ENCODE measurements at places on chromosomes 16 and 17.

DNA sequence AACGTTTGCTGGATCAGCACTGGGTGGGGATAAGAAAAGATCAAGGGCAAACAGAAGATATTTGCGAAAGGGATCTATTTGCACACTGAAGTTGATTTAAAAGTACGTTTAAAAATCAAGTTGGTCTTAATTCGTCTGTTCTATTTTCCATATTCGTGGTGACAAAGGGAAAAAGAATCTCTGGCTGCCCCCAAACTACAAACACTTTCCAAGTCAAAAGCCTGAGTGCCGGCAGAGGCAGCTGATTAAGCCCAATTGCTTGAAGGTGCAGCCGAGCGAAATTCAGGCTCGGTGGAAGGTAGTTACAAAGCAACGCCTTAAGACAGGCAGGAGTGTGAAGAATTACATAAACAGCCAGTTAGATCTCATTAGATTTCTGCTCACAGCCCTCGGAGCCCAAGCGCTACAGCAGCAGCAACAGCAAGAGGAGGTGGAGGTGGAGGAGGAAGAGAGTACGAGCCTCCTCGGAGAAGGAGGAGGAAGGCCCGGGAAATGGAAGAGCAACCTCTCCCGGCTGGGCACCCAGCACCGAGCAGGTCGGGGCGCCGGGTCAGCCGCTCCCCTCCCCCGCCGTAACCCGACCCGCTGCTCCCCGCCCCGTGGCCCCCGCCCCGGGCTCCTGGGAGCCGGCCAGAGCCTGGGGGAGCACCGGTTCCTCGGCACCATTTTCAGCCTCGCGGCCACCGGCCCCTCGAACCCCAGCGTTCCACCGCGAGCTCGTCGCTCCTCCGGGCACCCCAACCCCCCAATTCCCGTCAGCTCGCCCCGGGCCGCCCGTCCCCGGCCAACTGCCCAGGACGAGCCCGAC, 890 bp downstream of the TOB1 start:
- DNase-seq, result peak; percentile 72

- no peak for DNase-seq
Observed at GRCh38 chr16:3171855-3172593, 16.0 kb upstream of the OR1F1 start.

- DNase-seq, result peak; percentile 31
Observed at GRCh38 chr16:57092786-57093411, 516 bp downstream of the CPNE2 start.

DNA sequence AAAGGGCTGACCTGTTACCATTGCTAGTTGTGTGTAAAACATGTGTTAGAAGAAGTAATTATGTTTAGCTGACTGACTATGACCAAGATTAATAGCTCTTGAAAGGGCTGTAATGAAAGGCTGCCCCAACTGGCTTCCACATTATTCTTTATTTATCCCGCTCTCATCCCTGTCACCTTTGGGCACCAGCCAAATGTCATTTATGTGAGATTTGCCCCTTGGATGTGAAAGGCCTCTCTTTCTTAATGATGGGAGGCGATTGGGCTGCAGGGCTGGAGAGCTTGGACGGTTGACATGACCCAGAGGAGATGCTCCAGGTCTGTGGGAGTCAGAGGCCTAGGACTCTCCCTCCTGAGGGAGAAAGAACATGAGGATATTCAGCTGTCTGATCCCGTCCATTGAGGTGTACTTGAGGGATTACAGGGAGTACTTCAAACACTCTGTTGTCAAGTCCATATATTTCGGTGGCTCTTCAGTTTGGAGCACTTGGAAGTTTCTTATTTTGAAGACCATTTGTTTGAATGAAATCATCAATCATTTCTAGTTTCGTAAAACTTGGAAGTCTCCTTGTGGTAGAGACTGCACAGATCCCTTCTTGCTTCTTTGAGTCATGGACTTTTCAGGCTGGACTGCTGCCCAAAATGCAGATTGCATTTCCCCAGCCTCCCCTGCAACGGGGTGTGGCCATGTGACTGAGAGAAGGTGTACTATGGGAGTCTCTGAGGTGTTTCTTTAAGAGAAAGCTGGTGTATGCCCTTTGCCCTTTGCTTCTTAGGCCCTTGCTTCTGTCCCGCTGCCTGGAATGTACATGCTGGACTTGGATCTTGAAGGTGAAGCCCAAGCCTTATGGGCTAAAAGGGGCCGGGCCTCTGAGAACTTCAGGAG, 51.3 kb downstream of the FTO start:
- no peak for DNase-seq

DNA sequence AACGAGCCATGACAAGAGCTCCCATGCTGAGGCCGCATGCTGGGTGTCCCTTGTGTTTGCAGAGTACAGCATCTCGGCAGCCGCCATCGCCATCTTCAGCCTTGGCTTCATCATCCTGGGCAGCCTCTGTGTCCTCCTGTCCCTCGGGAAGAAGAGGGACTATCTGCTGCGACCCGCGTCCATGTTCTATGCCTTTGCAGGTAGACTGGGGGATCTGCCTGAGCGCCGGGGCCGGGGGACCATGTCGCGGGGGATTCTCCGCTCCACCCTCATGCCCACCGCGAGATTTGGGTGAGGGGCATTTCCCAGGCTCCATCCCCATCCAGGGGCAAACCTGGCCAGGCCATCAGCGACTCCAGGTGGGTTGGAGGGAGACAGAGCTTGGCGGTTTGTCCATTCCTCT, 10.7 kb downstream of the CACNG1 start:
- DNase-seq, result no peak

DNA sequence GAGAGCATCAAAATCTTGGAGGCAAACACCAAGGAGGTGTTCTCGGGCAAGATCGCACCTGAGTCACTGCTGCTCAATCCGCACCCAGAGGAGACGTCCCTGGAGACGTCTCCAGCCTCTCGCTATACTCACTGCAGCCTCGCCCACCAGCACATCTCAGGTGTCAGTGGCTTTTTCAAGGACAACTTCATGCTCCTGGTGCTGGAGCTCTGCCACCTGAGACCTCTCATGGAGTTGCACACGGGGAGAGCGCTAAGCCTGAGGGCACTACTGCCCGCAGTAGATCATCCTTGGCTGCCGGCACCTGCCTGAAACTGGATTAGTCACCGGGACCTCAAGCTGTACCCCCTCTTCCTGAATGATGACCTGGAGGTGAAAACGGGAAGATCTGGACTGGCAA, 2.6 kb upstream of the MBTPS1 start:
- DNase-seq, result no peak

- DNase-seq, result no peak
Observed at GRCh38 chr17:17177176-17177575, 29.0 kb downstream of the PLD6 start.

DNA sequence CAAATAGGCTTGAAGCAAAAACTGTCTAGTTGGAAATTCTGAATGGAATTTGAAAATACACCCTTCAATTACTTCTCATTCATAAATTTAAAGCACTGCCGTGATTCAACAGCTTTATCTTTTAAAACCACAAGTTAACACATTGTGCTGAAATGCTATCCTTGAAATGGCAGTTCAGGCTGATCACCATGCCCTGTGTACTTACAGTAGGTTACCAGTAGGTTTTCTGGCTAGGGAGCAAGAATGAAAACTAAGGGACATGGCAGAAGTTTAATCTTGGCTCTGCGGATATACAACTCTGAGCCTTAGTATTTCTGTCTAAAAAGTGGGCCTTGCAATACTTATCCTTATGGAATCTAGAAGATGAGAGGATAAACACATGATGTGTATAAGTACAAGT, 28.0 kb downstream of the NXPH3 start:
- DNase-seq, result no peak

GRCh38 chr17:17403899-17404576, 72.8 kb upstream of the MED9 start:
- DNase-seq, result peak; percentile 54

DNA sequence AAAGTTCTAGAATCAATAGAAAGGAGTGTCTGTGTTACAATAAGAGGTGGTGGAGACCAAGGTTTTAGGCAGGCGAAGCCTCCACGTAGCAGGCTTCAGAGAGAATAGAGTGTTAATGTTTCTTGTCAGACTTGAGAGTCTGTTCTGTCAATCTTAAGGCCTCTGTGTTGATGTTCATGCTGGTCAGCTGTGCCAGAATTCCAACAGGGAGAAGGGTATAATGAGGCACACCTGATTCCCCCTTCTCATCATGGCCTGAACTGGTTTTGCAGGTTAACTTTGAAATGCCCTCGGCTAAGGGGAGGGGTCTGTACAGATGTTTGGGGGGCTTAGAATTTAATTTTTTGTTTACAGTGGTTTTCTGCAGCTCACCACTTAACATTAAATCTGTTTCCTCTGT, 46.0 kb downstream of the RNF112 start:
- DNase-seq, result no peak

GRCh38 chr17:31092475-31093064, 2.2 kb upstream of the NF1 start:
- peak; percentile 23 for DNase-seq

GRCh38 chr16:30895627-30896260, 670 bp upstream of the CTF1 start:
- DNase-seq, result no peak

DNA sequence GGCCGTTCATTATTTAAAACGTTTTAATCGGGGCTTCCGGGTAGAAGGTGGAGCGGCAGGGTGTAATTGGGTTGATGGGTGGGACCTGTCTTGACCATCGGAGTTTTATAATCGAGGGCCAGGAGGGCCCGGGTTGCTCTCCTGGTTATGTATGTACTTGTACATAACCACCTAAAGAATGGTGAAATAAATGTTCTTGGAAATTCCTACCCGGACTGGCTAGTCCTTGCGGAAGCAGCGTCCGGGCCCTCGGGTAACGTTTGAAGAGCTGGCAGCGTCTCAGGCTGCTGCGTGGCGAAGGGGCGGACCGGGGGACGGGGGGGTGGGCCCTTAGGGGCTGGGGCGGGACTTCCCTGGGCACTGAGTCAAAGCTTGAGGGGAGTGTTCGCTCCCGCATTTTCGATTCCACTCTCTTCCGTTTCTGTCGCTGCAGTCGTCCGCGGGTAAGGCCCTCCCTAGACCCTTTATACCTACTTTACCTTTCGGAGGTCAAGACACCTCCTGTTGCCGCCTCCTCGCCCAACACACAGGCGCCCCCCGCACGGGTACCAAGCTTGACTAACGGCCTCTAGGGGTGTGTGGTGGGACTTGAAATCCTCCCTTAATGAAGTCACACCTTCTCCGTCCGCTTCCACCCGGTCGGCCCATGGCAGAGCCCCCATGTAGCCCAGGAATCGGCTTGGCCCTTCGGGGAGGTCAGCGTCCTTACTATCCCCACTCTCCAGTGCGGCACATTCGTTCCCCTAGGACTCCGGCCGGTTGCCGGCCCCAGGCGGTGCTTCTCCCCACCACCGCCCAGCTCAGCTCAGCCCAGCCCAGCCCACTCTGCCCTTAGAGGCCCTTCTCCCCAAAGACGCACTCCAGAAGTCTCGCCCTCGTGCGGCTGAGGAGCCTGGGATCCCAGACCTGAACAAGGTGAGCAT, at the start of gene TMEM106A:
TSS of gene TMEM106A (plus strand) at position 396 of the 923 bp plus-strand sequence. CDS start 1,167 bp downstream, outside the sequence.
- DNase-seq, result peak; percentile 88

DNA sequence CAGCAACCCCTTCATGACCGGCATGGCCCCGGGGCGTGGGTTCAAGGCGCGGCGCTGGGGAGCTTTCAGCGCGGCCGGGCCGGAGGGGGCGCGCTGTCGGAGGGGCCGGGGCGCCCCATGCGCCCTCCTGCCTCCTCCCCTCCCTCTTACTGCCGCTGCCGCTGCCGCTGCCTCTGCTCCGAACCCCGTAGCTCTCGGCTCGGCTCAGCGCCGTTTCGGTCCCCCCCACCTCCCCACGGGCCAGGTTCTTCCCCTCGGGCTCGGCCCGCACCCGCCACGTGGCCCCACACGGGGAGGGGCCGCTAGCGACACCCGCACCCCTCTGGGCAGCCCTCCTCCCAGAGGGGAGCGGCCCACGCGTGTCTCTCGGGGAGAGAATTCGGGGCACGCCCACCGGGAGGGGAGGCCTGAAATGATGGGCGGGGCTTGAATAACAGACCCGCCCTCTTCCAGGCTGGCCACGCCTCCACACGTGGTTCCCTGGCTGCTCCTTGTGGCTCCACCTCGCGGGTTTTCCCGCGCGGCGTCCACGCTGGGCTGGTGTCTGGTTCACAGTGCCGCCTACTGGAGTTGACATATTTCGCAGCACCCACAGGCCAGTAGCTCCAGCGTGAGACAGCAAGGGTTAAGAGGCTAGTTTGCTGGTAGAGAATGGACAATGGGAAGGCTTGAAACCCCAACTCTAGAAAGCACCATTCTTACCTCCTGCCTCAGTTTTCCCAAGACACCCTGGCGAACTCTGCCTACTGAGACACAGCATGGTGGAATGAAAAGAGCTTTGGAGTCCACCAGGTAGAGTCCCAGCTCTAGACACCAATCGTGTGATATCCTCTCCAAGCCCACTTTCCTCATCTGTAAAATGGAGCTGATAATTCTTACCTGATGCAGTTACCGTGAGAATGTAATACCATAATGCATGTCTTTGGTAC, at the start of gene KCNH4:
TSS of gene KCNH4 (minus strand) at position 221 of the 929 bp plus-strand sequence. CDS start at position 24, 197 bp downstream.
- DNase-seq, result peak; percentile 73

DNA sequence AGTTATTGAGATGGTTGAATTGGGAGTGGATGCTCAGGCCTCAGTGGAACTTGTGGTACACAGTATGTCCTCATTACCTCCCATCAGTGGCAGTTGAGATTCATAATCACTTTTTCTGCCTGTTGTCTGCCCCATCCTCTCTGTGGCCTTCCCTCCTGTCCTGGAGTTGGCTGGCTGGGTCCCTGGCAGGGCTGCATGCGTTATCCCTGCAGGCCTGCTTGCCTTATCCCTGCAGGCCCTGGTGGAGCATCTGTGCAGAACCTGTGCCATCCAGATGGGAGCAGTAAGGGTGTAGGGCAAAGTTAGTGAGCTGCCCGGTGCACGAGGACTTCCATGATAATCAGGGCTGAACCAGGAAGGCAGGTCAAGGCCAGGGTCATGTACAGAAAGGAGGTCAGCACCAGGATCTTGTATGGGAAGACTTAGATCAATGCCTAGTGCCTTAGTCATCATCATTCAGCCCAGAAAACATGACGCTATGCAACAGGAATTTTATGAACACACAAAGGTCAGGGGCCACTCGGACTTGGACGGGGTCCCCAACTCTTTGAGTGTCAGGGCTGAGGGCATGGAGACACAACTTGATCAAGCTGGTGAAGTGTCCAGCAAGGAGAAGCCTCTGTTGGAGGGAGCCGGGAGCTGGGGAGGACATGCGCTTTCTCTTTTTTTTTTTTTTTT, 47.2 kb downstream of the ABCC1 start:
- no peak for DNase-seq

- no peak for DNase-seq
Observed at GRCh38 chr16:89401641-89402445, 88.5 kb downstream of the ANKRD11 start.

GRCh38 chr16:2155977-2156848, 631 bp downstream of the TRAF7 start:
- peak; percentile 33 for DNase-seq

All from Kasumi-1 (cell line).